Stimulated activated CD4-positive, alpha-beta T cell treated with anti-CD3 and anti-CD28 coated beads, Interleukin-15, amount 100 ng/mL, for 24 hours (primary cell): ENCODE measurements at places on chromosomes 16 and 17.
A peak's percentile ranks its signal among the peaks of the same experiment; 100 is the strongest.

DNA sequence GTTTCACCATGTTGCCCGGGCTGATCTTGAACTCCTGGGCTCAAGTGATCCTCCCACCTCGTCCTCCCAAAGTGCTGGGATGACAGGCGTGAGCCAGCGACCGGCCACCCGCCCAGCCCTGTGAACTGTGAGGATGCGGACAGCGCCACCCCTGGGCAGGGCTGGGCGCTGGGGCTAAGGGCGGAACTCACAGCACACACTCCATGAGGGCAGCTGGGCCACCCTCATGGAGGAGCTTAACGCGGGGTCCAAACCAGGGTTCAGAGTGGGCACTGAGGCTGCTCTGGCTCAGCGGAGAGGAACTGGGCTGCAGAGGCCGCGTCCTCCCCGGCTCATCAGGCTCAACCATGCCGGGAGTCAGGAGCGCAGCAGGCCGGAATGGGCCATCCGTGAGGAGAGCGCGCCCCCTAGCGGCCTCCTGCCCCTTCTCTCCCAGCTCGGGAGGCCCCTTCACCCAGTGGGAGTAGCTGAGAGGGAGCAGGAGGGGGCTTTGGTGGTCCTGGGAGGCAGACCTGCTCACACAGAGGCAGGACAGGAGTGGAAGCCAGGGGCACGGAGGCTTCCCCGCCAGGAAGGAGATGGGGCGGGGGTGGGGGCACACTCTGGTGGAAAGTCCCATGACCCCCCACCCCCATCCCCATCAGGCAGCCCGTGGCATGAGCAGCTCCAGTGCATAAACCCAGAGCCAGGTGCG, 13.8 kb downstream of the CORO7 start:
- peak; percentile 80 for DNase-seq

GRCh38 chr17:45848868-45849535, 4.3 kb downstream of the SPPL2C start:
- DNase-seq, result no peak

GRCh38 chr17:4195306-4195705, 52.3 kb downstream of the CYB5D2 start:
- no peak for DNase-seq

DNA sequence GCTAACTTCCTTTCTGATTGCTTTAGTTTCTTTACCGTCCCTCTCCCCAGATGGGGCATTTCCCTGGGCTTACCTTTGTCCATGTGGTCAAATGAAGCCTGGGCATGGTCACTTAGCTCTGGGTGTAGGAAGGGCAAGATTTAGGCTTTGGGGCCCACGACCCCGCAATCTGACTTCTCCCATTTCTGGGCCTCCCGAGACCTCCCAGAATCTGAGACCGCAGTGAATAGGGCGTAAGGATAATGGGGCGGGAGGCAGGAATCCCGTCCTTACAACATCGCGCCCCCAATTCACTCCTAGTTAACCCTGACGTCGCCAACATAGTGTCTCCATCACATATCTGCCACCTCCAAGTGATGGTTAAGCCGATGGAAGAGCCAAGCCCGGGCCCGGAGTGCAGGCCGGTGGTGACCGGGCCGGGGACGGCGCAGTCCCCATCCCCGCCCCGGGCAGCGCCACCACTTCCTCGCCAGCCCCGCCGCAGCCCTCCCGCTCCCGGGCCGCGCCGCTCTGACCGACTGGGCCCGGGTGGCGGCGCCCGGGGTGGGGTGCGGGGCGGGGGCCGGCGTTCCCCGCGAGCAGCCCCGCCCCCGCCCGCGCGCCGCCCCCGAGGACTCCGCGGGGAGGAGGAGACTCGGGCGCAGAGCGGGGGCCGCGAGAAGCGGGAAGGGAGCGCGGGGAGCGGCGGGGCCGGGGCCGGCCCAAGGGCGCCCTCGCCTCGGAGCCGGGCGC, at the start of gene RHBDL3:
Gene RHBDL3, plus strand, starts transcription at position 641 of the 732 bp plus-strand sequence. CDS start 358 bp downstream, outside the sequence.
- DNase-seq, result peak; percentile 27

DNA sequence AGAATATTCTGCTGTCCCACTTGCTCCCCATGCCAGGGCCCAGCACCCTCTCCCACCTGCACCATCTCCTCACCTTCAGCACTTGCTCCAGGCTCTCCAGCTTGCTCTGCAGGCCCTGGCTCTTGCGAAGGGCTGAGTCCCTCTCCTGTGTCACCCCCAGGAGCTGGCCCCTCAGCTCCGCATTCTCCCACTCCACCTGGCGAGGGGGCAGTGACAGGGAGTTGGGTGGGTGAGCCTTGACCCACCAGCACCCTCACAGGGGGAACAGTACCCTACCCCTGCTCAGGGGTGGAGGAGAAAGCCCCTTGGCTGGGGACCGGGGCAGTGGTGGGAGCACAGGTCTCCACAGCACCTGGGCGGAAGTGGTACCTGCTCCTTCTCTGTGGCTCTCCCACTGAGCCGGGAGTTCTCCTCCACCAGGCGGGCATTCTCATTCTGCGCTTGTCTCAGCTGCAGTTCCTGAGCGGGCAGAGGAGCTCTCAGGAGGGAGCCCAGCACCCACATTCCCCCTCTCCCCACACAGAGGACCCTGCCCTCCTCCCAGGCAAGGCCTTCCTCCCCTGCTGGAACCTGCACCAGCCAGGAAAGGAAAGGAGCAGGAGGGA, 5.9 kb downstream of the TSPOAP1 start:
- DNase-seq, result no peak

GRCh38 chr17:7098802-7099459, 15.7 kb downstream of the ASGR2 start:
- DNase-seq, result no peak

- peak; percentile 20 for DNase-seq
These were observed 28.1 kb upstream of the ITGA2B start for GRCh38 chr17:44417553-44417952.

DNA sequence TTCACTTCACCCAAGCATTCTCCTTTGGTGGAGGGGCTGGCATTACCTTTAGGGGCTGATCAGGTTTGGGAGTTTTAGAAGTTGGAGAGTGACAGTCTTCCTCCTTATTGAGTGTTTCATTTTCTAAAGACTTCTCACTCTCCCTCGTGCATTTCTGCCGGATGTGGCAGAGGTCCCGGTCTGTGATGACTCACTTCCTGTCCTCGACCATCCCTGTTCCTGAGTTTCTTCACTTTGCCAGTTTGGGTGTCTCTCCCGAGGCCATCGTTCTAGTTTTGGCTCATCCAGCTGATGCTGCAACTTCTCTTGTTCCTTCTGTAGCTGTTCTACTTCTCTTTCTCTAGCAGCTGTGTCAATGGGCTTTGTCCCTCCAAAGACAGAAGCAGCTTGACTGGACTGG, 104.3 kb downstream of the PHKB start:
- peak; percentile 14 for DNase-seq

GRCh38 chr17:35729405-35729833, 2.0 kb upstream of the RASL10B start:
- DNase-seq, result no peak

- no peak for DNase-seq
These were observed 5.1 kb downstream of the LLGL1 start for GRCh38 chr17:18230288-18231141.

DNA sequence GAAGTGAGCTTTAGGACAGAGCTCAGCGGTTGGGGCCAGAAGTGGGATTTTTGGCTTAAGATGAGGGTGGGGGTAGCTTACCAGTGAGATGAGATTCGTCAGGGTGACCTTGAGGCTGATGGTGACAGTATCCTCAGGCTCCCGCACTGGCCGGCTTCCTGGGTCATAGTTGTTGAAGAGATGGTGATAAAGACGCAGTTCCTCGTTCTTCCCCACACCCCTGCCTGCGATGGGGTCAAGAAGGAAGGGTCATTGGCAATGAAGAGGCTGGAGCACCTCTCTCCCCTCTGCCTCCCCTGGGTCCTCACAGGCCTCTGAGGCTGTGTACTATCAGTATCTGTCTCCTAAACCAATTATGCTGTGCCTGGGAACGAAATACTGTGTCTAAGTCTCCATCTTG, 358 bp downstream of the CHRNE start:
- no peak for DNase-seq

DNA sequence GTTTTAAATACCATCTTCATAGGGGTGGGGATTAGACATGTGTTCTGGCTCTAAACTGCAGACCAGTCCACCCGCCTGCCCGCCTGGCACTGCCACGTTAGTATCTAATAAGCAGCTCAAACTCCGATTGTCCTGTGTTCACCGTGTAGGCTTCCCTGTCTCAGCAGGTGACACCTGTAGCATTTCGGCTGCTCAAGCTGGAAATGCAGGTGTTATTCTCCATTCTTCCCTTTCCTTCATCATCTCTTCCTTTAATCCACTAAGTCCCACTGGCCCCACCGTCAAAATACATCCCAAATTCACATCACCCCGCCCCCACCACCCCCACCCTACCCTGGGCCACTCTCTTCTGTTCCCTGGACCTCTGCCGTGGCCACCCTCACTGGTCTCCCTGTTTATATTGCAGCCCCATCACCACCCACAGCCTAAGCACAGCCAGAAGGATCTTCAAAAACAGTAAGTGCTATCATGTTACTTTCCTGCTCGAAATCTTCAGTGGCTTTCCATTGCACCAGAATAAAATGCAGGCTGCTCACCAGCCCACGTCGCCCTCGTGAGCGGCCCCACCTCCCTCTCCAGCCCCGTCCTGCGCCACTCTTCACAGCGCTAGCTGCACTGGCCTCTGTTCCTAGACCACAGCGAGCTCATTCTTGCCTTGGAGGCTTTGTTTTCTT, 65.1 kb downstream of the RTN4RL1 start:
- DNase-seq, result no peak

GRCh38 chr17:29162082-29162908, 17.9 kb downstream of the MYO18A start:
- DNase-seq, result no peak
